ENCODE measurements at places on chromosomes 6 and 20.

DNA sequence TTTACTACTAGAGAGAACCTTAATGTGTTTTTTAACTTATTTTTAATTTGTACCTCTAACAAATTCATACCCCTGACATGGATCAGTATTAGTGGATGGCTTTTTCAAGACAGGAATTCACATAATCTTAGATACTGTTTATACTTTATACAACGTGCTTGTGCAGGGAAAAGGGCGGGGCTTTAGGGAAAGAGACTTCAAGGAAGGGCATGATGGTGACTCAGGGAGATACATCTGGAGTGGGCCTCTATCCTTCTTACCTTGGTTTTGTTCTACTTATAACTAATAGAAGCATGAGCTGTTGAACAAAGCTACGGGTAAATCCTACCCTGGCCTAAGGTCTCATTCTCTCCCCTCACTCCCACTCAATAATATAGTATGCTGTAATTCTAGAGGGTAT lies 160.8 kb downstream of the C6orf58 start:
- peaks cover 23% of the 10 kb centered on the region for H3K4me1 ChIP-seq
- no peak overlapping the region for H3K4me3 ChIP-seq
- DNase-seq, result no peak
- no peak overlapping the region for H3K27ac ChIP-seq
- no peaks in the 10 kb centered on the region for H3K27me3 ChIP-seq

DNA sequence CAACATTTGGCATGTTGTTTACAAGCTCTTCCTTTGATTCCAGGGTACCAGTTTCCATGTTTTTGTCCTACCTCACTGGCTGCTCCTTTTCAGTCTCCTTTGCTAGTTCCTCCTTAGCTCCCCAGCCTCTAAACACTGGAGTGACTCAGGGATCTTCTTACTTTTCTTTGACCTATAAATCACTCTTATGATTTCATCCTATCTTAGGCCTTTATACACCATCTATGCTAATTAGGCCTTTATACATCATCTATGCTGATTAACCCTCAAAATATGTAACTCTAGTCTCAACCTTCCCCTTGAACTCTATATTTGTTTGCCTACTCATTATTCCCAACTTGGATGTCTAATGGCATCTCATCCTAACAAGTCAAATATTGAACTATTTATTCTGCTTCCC lies 9.5 kb downstream of the TMEM30A start:
- H3K27ac ChIP-seq, result peak overlapping the region; percentile 11
- no peak for DNase-seq
- H3K4me3 ChIP-seq, result no peak overlapping the region
- peaks cover 11% of the 10 kb centered on the region for H3K36me3 ChIP-seq
- no peaks in the 10 kb centered on the region for H3K27me3 ChIP-seq

- DNase-seq, result no peak
- peaks cover 5% of the 10 kb centered on the region for H3K27me3 ChIP-seq
- H3K4me3 ChIP-seq, result no peak overlapping the region
- no peaks in the 10 kb centered on the region for H3K4me1 ChIP-seq
Measured at GRCh38 chr20:60465993-60466686, 507.9 kb downstream of the CDH26 start.

GRCh38 chr6:168192901-168193815 lies 114.1 kb upstream of the FRMD1 start:
- DNase-seq, result no peak
- H3K27me3 ChIP-seq, result peaks cover 4% of the 10 kb centered on the region
- H3K4me3 ChIP-seq, result no peak overlapping the region
- H3K36me3 ChIP-seq, result no peaks in the 10 kb centered on the region
- no peaks in the 10 kb centered on the region for H3K4me1 ChIP-seq

- peaks cover 9% of the 10 kb centered on the region for H3K27me3 ChIP-seq
- H3K27ac ChIP-seq, result no peak overlapping the region
- no peaks in the 10 kb centered on the region for H3K4me1 ChIP-seq
- no peak overlapping the region for H3K4me3 ChIP-seq
Measured at GRCh38 chr6:118298476-118299427, 249.3 kb upstream of the PLN start.

GRCh38 chr6:36961441-36962435 lies 7.2 kb downstream of the PI16 start:
- no peak for DNase-seq
- peak overlapping the region; percentile 15 for H3K4me3 ChIP-seq

GRCh38 chr20:2364044-2364443 lies 16.7 kb upstream of the TGM6 start:
- H3K27ac ChIP-seq, result no peak overlapping the region
- H3K4me3 ChIP-seq, result no peak overlapping the region
- peaks cover 27% of the 10 kb centered on the region for H3K27me3 ChIP-seq
- no peak for DNase-seq

GRCh38 chr6:137240168-137240567 lies 21.0 kb upstream of the IFNGR1 start:
- no peak overlapping the region for H3K27ac ChIP-seq
- peaks cover 2% of the 10 kb centered on the region for H3K36me3 ChIP-seq
- no peak for DNase-seq
- no peaks in the 10 kb centered on the region for H3K4me1 ChIP-seq

DNA sequence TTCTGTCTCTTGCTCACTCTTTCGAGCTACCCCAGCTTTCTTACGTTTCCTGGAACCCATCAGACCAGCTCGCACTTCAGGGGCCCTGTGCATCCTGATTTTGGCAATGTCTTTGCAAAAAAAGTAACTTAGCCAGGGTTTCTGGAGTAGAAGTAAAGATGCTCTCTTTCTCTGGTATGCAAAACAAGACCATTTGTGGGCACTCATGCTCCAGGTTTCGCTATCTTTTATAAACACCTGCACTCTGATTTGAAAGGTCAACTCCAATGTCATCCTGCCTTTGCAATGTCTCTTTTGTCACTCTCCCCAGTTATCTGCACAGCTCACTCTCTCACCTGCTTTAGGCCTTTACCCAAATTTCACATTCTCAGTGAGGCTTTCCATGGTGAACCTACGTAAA lies 869.1 kb downstream of the QKI start:
- no peak overlapping the region for H3K27ac ChIP-seq
- H3K4me1 ChIP-seq, result no peaks in the 10 kb centered on the region
- no peak for DNase-seq
- H3K36me3 ChIP-seq, result no peaks in the 10 kb centered on the region
- H3K4me3 ChIP-seq, result no peak overlapping the region

GRCh38 chr6:73832313-73832712 lies 136.3 kb downstream of the CD109 start:
- no peaks in the 10 kb centered on the region for H3K27me3 ChIP-seq
- no peaks in the 10 kb centered on the region for H3K36me3 ChIP-seq
- H3K4me3 ChIP-seq, result no peak overlapping the region
- DNase-seq, result no peak
- H3K4me1 ChIP-seq, result no peaks in the 10 kb centered on the region

DNA sequence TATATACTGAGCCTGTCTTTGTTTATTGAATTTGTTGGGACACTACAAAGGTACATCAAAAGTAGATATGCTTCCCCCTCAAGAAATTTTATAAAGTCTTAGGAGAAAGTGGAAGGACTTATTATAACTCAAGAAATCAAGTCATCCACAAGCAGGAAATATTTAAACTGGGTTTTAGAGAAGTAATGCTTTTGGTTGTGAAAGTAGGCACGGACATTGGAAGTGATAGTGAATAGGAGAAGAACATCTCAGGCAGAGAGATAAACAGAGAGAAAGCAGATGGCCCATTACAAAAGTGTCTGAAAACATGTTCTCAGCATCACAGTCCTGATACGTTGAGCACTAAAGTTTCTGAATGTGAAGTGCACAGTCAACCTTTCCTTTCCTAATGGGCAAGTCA lies 415.6 kb upstream of the RNF217 start:
- DNase-seq, result no peak
- no peaks in the 10 kb centered on the region for H3K27me3 ChIP-seq
- no peak overlapping the region for H3K4me3 ChIP-seq
- no peaks in the 10 kb centered on the region for H3K4me1 ChIP-seq
- H3K36me3 ChIP-seq, result no peaks in the 10 kb centered on the region
